ENCODE measurements at places on chromosomes 16 and 17.

- DNase-seq: no peak
Measured at GRCh38 chr16:13244770-13245169, 343.4 kb downstream of the SHISA9 start.

DNA sequence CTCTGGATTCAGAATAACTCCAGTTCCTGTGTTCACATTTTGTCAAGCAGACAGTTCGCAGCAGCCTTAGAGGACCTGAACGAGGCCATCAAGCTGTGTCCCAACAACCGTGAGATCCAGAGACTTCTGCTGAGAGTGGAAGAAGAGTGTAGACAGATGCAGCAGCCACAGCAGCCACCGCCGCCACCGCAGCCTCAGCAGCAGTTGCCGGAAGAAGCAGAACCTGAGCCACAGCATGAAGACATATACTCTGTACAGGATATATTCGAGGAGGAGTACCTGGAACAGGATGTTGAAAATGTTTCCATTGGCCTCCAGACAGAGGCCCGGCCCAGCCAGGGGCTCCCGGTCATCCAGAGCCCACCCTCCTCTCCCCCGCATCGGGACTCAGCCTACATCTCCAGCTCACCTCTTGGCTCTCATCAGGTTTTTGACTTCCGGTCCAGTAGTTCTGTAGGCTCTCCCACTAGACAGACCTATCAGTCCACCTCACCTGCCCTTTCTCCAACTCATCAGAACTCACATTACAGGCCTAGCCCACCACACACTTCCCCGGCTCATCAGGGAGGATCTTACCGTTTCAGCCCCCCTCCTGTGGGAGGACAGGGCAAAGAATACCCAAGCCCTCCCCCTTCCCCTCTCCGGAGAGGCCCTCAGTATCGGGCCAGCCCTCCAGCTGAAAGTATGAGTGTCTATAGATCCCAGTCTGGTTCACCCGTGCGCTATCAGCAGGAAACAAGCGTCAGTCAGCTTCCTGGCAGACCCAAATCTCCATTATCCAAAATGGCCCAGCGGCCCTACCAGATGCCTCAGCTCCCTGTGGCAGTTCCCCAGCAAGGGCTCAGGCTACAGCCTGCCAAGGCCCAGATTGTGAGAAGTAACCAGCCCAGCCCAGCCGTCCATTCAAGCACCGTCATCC is 25.9 kb downstream of the CYB561 start:
- no peak for DNase-seq

GRCh38 chr16:27334192-27334764 is 20.5 kb downstream of the IL4R start:
- DNase-seq: no peak

DNA sequence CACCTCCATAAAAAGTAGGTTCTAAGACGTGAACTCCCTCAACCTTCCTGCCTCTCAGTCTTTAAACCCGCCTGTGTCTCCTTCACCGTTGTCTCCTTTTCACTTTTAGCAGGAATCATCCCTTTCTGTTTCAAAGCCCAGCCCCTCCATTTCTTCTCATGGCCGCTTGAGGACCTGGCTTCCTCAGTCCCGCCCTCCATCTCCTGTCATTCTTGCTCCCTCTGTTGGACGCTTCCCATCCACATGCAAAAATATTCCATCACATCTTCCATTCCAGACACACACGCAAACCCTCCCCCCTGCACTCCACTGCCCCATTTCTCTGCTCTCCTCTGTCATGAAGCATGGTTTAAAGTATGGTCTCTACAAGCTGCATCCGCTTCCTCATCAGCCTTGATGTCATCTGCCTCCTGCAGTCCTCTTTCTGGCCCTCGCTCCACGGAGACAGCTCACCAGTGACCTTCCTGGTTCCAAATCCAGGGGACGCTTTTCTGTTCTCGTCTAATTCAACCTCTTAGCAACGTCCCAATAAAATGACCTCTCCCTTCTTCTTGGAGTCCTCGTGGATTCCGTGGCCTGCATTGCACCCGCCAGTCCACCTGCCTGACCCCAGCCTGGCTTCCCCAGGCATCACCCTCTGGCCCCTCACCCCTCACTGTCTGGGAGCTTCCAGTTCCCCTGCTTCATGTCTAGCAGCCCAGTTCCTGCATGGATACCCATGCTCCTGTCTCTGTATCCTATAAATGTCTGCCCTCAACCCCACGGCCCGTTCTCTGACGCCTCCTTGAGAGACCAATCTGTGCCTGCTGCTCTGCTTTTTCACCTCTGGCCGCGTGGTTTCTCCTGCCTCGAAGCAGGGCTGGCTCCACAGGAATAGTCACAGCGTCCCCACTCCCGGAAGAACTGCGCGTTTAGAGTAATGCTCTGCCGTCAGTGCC is 26.2 kb downstream of the ANKRD40 start:
- no peak for DNase-seq

DNA sequence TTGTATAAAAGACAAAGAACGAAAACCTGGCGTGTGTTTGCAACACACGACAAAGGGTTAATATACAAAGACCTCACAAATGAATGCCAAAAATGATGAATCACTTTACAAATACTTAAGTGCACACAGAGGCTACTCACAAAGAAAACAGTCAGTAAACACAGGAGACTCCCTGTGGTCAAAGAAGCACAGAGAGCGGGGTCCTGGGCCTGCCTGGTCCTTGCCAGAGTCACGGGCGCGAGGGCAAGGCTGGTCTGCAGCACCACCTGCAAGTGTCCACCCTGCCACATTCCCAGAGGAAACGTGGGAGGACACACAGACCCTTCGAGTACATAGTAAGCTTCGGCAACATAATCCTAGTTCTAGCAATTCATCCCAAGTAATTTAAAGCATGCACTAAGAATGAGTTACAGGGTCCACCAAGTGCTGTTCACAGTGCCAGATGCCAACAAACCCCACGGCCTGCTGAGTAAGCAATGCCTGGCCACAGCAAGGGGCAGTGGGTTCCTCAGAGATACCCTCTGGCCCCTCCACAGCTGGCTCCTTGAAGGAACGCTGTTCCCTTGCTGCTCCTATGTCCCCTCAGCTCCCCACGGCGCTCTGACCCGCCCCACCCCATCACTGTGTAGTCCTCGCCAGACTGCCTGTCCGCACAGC is 24.6 kb upstream of the FAAP100 start:
- no peak for DNase-seq

GRCh38 chr16:86477642-86478041 is 32.7 kb upstream of the FOXF1 start:
- DNase-seq: no peak

All from stimulated activated CD8-positive, alpha-beta memory T cell treated with anti-CD3 and anti-CD28 coated beads, Interleukin-15, amount 100 ng/mL, for 1 hour (primary cell).